ENCODE measurements at places on chromosomes 6 and 20. TPM values are rescaled to one million over a fixed set of nuclear protein-coding genes. Genes with fewer than 3 reads are reported as not detected.

SLC17A9 gene
- 8.8 TPM for total RNA-seq

PAK5 gene
- not detected for total RNA-seq

DNA sequence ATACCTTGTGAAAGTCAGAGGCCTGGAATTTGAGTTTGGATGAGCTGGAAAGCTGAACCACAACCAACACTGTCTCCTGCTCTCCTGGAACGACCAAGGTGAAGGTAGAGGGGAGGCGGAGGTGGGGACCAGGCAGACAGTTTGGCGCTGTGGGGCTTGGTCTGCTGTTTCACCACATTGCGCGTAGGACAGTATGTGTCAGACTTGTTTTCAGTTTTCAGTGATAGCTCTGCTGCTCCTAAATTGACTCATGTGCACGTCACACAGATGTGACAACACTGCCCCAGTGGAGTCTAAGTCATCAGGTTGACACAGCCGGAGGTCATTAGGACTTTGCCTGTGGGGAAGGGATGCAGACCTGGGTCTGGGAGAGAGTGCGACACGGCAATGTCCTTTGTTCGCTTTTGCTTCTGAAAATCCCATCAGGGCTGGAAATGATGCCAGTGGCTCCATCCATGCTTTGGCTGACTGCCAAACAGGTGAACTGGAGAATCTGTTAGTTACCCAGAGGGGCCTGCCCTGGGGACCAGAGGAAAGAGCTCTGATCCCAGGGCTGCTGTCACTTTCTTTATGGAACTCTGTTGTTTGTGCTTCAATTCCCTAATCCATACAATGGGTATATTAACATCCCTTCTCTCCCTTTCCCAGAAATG lies 255.5 kb downstream of the CDC5L start:
- no peaks in the 10 kb centered on the region for H3K36me3 ChIP-seq
- H3K27ac ChIP-seq, result no peak overlapping the region
- no peaks in the 10 kb centered on the region for H3K4me1 ChIP-seq
- H3K27me3 ChIP-seq, result no peaks in the 10 kb centered on the region

EEF1A2 gene
- 3.1 TPM for total RNA-seq

DNA sequence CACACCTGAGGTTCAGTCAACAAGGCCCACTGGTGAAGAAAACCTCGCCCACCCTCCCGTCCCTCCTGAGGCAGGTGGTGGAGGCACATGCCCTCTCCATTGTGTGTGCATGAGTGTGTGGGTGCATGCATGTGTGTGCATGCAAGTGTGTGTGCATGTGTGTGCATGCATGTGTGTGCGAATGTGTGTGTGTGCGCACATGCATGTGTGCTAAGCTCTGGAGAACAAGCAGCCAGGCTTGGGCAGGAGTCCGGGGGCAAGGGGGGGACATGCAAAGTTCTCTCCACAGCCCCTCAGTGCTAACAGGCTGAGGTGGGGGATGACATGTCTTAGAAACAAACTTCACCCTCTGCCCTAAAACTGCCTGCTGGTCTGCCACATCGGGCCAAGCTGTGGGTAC lies 3.1 kb upstream of the HSPA12B start:
- H3K4me1 ChIP-seq, result peaks cover 5% of the 10 kb centered on the region
- DNase-seq, result no peak
- H3K27ac ChIP-seq, result no peak overlapping the region
- no peaks in the 10 kb centered on the region for H3K36me3 ChIP-seq

RAET1G gene
- total RNA-seq, result not detected
